Bronchus fibroblast of lung (primary cell): ENCODE measurements at places on chromosomes 4 and X. TPM values are rescaled to one million over a fixed set of nuclear protein-coding genes. Genes with fewer than 3 reads are reported as not detected.

TCEAL2 gene
- not detected in 2 replicates for total RNA-seq

ASB11 gene
- not detected in 2 replicates for total RNA-seq

MAGEA3 gene
- total RNA-seq, result not detected in 2 replicates

UGT2B10 gene
- not detected in 2 replicates for total RNA-seq

LAP3 gene
- 54.0 and 54.9 TPM in 2 replicates for total RNA-seq

MAB21L2 gene
- 0.15 and 0.67 TPM in 2 replicates for total RNA-seq

NOX1 gene
- total RNA-seq, result not detected in 2 replicates

ASMT gene
- not detected in 2 replicates for total RNA-seq

LINC00632 gene
- total RNA-seq, result 5.2 and 8.7 TPM in 2 replicates

TLR6 gene
- 0.45 and 1.0 TPM in 2 replicates for total RNA-seq

RTL5 gene
- 0.84 and 0.89 TPM in 2 replicates for total RNA-seq

DSPP gene
- not detected in 2 replicates for total RNA-seq

LIMCH1 gene
- 0.34 and 2.2 TPM in 2 replicates for total RNA-seq

MED14 gene
- 18.3 and 18.9 TPM in 2 replicates for total RNA-seq

PDLIM3 gene
- 7.9 and 20.1 TPM in 2 replicates for total RNA-seq

TMEM31 gene
- not detected in 2 replicates for total RNA-seq

RBMXL3 gene
- total RNA-seq, result not detected in 2 replicates

CORIN gene
- 1.9 and 2.4 TPM in 2 replicates for total RNA-seq

USO1 gene
- 56.9 and 73.5 TPM in 2 replicates for total RNA-seq
